ENCODE measurements at places on chromosomes 7 and 10.

DNA sequence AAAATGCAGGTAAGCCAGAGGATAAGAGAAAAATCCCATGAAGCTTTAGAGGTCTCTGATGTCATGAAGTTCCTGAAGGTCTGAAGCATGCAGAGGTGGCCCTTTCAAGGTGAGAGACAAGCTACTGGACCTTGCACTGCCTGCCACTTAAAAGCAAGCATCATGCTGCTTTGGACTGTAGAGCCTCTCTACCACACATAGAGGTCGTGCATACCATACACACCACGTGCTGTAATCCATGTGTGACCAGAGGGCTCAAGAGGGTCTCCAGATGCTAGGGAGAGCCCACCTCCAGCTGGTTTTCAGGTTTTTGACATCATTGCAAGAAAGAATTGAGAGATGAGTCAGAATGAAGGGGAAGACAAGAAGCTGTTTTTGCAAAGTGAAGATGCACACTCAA lies 436.4 kb downstream of the TCERG1L start:
- no peak for DNase-seq

- no peak for DNase-seq
Measured at GRCh38 chr7:141043616-141044015, 28.9 kb upstream of the MRPS33 start.

GRCh38 chr7:17462131-17462631 lies 163.7 kb downstream of the AHR start:
- DNase-seq: no peak

- peak; percentile 7 for DNase-seq
Measured at GRCh38 chr10:72254813-72255568, 18.7 kb upstream of the DDIT4 start.

DNA sequence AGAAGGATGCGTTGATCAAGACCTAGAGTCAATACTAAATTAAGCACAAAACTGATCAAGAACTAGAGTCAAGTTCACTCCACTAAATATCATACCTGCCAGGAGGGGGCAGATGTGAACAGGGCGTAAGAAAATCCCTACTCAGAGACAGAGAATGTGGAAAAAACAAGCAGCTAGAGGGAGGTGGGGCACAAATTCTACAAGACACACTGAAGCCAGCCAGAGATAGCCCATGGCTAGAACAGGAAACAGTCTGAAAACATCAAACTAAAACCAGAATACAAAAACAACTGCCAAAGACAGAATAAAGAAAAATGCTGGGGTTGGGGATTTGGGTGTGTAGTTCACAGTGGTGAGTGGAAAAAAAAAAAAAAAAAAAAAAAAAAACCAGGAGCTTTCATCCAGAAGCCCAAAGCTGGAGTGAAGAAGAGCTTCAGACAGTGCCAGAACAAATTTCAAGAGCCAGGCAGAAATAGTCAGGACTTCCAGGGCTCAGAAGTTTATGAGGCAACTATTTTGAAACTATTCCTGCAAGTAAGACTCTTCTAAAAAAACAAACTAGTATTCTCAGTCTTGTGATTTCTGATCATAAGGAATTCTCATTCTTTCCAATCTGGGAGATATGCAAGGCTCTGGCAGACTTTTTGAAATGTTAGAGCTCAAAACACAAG lies 118.3 kb downstream of the CCDC71L start:
- DNase-seq: no peak

GRCh38 chr10:86730227-86730626 lies 26.2 kb upstream of the BMPR1A start:
- DNase-seq: no peak

Data from effector CD8-positive, alpha-beta T cell (primary cell).